GM12878 (cell line): ENCODE measurements at places on chromosomes 16 and 17.

DNA sequence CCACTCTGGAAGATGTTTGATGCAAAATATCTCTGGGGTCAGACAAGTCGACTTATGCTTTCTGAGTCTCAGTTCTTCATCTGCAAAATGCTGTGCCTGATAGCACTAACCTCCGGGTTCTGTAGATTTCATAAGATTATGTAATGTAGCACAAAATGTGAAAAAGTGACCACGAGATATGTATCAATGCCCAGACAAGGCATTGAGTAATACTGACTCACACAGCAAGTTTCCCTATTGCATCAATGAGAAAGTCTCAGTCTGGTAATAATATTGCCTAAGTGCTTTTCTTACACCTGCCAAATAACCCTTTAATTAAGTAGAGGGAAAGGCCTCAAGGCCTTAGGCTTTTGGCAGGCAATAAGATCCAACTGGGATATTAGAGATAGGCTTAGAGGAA lies 41.4 kb upstream of the MMP2 start:
- DNase-seq = no peak
- H3K36me3 ChIP-seq = no peaks in the 10 kb centered on the region
- no peaks in the 10 kb centered on the region for H3K27me3 ChIP-seq

DNA sequence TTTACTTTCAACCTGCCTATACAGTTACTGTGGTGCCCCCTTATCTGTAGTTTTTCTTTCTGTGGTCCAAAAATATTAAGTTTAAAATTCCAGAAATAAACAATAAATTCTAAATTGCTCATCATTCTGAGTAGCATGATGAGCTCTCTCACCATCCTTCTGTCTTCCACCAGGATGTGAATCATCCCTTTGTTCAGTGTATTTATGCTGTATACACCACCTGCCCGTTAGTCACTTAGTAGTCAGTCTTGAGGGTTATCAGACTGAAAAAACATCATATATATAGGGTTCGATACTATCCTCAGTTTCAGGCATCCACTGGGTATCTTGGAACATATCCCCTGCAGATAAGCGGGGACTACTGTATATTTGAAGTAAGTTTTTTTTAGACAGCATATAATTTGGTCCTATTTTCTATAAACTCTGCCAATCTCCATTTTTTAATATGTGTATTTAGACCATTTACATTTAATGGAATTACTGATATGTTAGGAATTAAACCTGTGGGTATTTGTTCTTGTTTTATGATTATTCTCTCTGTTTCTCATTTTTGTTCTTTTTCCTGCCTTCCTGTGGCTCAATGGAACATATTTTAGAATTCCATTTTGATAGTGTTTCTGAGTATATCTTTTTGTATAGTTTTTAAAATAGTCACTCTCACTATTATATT lies 31.0 kb downstream of the TBX21 start:
- H3K4me3 ChIP-seq = no peak overlapping the region
- H3K36me3 ChIP-seq = no peaks in the 10 kb centered on the region
- H3K27ac ChIP-seq = no peak overlapping the region
- H3K27me3 ChIP-seq = no peaks in the 10 kb centered on the region
- no peak for DNase-seq

DNA sequence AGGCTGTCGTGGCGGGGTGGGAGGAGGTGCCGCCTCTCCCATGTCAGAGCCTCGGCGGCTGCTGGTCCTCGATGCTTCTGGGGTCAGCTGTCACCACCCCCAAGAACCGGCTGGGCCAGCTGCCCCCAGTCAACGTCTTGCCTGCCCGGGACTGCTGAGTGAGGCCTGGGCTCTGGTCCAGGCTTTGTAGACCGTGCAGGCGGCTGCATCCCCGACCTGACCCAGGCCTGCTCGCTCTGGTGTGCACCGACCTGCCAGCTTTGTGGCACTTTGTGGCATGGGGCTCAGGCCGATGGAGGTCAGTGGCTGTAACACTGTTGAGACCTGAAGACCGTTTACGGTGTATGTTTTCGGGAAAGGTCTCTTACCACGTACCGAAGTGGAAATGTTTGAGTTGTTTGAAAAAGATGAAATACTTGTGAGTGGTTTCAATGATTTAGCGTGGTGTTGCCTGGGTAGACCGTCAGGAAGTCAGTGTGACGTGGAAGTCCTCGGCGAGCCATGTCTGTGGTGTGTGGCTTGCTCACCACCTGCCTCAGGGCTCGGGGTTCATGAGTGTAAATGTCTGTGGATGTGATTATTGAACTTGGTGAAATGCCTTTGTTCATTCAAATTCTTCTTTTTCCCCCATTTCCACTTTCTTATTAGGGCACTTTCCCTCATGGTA lies 53.2 kb upstream of the ZNF750 start:
- no peak overlapping the region for H3K27ac ChIP-seq
- H3K4me1 ChIP-seq = no peaks in the 10 kb centered on the region
- H3K4me3 ChIP-seq = no peak overlapping the region
- H3K27me3 ChIP-seq = no peaks in the 10 kb centered on the region
- no peaks in the 10 kb centered on the region; the same call in 1 of the 2 replicates for H3K36me3 ChIP-seq
- DNase-seq = no peak

DNA sequence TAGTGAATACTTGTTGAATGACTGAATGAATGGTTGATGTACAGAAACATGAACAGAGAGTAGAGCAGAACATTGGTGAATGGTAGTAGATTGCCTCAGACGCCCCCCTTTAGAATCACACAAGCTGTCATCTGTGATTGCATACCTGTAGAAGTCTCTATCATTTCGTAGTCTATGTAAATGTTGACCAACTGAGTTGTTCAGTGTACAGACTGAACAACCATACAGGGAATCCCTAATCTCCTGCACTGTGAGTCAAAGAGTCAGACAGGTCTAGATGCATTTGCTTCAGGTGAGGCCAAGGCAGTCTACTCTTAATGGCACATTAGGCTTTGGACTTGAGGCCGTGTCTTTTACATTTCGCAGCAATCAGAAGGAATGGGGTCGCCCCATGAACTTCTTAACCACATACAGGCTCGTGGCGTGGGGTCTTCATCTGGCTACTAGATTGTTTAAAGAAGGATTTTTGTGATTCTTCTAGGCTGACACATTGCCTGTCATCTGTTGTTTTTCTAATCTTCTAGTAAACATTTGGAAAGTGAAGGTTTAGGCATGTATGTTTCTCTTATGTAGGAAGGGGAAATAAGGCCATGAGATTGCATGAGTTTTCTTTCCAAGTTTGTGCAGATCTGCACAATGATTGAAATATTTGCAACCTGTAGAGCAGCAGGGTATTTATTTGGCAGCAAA lies 157.4 kb downstream of the WWOX start:
- DNase-seq = no peak
- no peak overlapping the region for H3K27ac ChIP-seq
- H3K4me1 ChIP-seq = no peaks in the 10 kb centered on the region
- H3K4me3 ChIP-seq = no peak overlapping the region
- no peaks in the 10 kb centered on the region for H3K27me3 ChIP-seq

- no peaks in the 10 kb centered on the region; the same call in none of the 2 replicates for H3K27me3 ChIP-seq
- H3K4me1 ChIP-seq = no peaks in the 10 kb centered on the region
- no peaks in the 10 kb centered on the region for H3K36me3 ChIP-seq
Measured at GRCh38 chr17:55549140-55549539, 37.9 kb upstream of the SMIM36 start.

DNA sequence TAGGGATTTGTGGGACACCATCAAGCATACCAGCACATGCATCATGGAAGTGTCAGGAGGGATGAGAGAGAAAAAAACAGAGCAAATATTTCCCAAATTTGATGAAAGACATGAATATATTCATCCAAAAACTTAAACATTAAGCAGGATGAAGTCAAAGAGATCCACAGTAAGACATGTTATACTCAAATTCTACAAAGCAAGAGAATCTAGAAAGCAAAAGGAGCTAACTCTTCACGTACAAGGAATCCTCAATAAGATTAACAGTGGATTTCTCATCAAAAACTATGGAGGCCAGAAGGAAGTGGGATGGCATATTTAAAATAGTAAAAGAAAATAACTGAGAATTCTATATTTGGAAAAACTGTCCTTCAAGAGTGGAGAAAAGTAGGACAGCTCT lies 374.8 kb downstream of the ZFHX3 start:
- H3K4me1 ChIP-seq = no peaks in the 10 kb centered on the region
- no peak overlapping the region for H3K27ac ChIP-seq
- no peak for DNase-seq
- H3K27me3 ChIP-seq = no peaks in the 10 kb centered on the region
- no peaks in the 10 kb centered on the region for H3K36me3 ChIP-seq

DNA sequence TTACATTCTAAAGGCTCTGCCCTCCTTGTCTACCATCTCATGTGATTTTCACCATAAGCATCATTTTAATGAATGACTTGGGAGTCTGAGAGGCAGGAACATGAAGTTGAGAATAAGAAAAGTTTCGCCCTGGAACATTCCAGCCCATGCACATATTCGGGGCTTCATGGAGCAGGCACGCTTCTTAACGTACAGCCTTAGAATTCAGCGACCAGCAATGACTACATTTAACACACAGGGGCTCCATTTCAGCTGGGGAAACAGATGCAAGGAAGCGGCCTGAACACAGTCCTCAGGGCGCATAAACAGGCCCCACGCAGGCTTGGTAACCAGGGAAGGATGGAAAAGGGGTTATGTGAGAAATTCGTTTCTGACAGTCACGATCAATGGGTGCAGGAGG lies 357.4 kb downstream of the SLC39A11 start:
- H3K27ac ChIP-seq = no peak overlapping the region
- H3K4me1 ChIP-seq = peaks cover 3% of the 10 kb centered on the region
- H3K4me3 ChIP-seq = no peak overlapping the region
- DNase-seq = no peak

GRCh38 chr16:57646388-57647039 lies 18.1 kb downstream of the ADGRG1 start:
- DNase-seq = no peak
- H3K4me3 ChIP-seq = no peak overlapping the region
- H3K27me3 ChIP-seq = no peaks in the 10 kb centered on the region
- peaks cover 19% of the 10 kb centered on the region for H3K4me1 ChIP-seq
- no peaks in the 10 kb centered on the region for H3K36me3 ChIP-seq
- H3K27ac ChIP-seq = no peak overlapping the region

DNA sequence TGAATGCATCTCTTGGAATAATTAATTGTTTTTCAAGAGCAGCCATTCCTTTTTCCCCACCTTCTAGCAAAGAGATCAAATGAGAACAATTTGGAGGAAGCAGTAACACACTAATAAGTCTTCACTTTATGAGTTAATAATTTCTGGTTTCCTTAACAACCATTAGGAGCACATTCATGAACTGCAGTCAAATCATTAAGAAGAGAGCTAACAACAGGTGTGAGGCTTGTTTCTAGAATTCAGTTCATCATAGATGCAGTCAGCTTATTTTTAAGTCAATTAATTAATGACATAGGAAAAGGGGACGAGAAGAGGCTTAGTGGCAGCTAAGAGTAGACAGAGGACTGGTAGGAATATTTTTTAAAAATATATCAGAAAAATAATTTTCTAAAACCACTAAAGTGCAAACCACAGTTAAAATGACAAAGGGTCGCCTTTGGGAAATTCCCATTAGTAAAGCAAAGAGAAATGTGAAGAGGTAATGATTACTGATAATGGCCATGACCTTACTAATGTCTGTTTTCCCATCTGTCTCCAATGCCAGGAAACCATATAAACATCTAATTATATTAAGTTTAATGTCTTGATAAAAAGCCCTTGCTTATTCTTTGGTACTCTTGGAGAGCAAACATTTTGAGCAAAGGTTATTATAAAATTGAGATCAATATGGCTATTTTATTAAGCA lies 184.2 kb downstream of the KCNJ2 start:
- no peaks in the 10 kb centered on the region for H3K27me3 ChIP-seq
- H3K4me1 ChIP-seq = no peaks in the 10 kb centered on the region
- no peak overlapping the region for H3K27ac ChIP-seq
- no peaks in the 10 kb centered on the region for H3K36me3 ChIP-seq

GRCh38 chr17:32873114-32873513 lies 3.8 kb downstream of the MYO1D start:
- H3K27me3 ChIP-seq = no peaks in the 10 kb centered on the region
- H3K4me3 ChIP-seq = no peak overlapping the region
- no peaks in the 10 kb centered on the region for H3K4me1 ChIP-seq
- H3K36me3 ChIP-seq = no peaks in the 10 kb centered on the region

DNA sequence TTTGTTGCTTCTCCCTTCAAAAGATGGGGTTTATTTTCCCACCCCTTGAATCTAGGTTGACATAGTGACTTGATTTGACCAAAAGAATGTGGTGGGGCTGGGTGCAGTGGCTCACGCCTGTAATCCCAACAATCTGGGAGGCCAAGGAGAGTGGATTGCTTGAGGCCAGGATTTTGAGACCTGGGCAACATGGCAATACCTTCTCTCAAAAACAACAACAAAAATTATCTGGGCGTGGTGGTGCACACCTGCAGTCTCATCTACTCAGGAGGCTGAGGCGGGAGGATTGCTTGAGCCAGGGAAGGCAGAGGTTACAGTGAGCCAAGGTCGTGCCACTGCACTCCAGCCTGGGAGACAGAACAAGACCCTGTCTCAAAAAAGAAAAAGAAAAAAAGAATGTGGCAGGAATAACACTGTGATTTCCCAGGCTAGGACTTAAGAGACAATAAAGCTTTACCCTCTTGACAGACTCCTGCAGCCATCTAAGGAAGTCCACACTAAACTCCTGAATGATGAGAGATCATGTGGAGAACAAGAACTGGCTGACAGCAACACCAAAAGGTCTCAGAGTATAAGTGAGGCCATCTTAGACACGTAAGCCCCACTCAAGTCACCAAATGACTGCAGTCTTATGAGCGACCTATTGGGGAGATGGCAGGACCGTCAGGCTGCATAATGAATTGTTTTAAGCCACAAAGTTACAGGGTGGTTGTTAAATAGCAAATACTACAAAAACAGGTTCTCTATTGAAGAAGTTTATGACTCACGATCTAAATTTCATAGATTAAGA lies 37.0 kb downstream of the FBXL20 start:
- no peaks in the 10 kb centered on the region for H3K36me3 ChIP-seq
- no peaks in the 10 kb centered on the region for H3K27me3 ChIP-seq
- H3K27ac ChIP-seq = no peak overlapping the region
- H3K4me3 ChIP-seq = no peak overlapping the region

DNA sequence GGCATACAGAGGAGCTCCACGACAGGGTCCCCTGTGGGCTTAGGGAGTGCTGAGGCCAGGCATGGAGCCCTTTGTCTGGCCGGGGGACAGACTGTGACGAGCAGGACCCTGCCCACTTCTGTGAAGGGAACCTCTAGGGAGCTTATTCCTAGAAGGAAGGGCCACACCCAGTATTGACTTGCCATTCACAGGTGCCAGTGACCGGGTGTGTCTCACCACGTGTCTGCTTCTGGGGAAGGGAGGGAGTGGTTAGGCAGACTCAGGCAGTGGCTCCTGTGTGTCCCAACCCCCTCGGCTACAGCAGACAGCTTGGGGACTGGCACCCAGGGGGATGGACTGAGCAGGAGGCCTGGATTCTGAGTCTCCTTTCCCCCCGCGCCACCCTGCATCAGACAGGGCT lies 57.2 kb downstream of the SOCS1 start:
- H3K4me1 ChIP-seq = peaks cover 43% of the 10 kb centered on the region
- H3K4me3 ChIP-seq = no peak overlapping the region
- H3K27me3 ChIP-seq = no peaks in the 10 kb centered on the region
- H3K36me3 ChIP-seq = no peaks in the 10 kb centered on the region
- no peak for DNase-seq

- no peak for DNase-seq
- no peak overlapping the region for H3K27ac ChIP-seq
- H3K27me3 ChIP-seq = no peaks in the 10 kb centered on the region
- H3K4me1 ChIP-seq = peaks cover 16% of the 10 kb centered on the region
Measured at GRCh38 chr17:2043785-2044184, 2.0 kb downstream of the OVCA2 start.
